ENCODE measurements at places on chromosomes 4 and X.

- DNase-seq = no peak
Measured at GRCh38 chr4:54066718-54067129, 2.3 kb upstream of the CHIC2 start.

- peak; percentile 24 for DNase-seq
Measured at GRCh38 chr4:146255874-146256273, 41.5 kb downstream of the REELD1 start.

- no peak for DNase-seq
Measured at GRCh38 chr4:30838331-30838730, 118.2 kb downstream of the PCDH7 start.

DNA sequence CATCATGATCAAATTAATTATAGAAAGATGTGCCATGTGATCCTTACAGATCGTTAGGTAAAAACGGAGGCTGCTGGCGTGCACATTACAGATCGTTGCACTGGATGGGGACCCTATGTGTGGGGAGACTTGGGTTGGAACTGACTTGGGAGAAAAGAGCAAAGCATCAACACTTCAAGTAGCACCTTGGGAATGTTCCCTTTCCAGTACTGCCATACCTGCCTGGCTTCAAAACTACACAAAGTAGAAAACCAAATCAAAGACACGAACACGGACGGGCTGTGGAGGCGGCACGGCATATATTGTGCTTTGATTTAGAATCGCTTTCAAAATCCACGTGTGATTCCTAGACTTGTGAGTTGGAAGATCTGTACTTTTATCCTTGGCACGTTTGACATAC is 898 bp downstream of the CMC4 start:
- DNase-seq = no peak

DNA sequence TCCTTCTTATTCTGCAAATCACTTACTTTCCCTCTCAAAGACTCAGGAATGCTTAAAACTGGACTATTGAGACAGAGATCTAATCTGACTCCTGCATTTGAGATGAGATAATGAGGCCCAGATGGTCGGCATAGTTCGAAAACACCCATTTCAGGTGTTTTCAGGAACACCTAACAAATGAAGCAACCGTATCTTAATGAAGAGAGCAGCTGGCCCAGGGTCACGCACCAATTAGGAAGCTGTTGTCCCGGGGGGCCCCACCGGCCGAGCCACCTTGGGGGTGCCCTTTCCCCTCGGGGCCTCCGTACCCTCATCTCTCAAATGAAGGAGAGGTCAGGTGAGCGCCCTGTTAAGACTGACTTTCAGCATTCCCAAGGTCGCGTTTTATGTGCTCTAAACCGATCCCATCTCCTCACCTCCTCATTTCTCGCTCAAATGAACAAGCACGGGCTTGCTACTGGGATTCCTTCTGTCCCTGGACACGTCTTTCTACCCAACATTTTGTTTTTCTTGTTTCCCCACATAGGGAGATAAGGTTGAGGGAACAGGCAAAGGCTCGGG is 824 bp downstream of the LRPAP1 start:
- DNase-seq = peak; percentile 50

GRCh38 chrX:1754077-1754476 is 139.2 kb downstream of the ASMT start:
- DNase-seq = no peak

DNA sequence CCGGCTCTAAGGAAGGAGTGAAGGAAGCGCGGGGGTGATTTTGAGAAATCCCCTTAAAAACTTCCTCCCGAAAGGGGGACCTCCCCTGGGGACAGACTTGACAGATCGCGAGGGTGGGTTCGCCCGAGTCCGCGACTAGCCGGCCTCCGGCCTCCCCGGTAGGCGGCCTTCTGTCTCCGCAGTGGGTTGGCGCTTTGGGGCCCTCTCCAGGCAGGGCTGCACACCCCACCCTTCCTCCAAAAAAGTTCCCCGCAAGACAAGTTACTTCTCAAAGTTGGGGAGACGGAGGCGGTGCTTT is 24.8 kb downstream of the HOPX start:
- peak; percentile 27 for DNase-seq

DNA sequence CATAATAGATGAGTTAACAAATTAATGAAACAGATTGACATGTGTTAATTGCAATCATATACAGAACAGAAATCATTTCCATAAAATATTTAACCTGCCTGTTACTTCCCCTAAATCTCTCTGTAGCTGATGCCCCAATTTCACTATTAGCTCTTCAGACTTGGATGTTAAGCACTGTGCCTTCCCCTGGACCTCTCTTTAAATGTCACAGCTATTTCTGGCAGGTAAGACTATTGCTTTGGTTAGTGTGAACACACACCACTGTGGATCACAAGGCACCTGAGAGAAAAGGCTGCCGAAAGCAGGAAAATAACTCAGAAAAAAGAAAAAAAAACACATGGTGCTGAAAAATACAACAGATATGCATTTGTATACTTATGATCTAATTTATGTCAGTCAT is 91.3 kb downstream of the SNCA start:
- DNase-seq = no peak

GRCh38 chr4:75557696-75558095 is 1.8 kb downstream of the ODAPH start:
- DNase-seq = no peak

DNA sequence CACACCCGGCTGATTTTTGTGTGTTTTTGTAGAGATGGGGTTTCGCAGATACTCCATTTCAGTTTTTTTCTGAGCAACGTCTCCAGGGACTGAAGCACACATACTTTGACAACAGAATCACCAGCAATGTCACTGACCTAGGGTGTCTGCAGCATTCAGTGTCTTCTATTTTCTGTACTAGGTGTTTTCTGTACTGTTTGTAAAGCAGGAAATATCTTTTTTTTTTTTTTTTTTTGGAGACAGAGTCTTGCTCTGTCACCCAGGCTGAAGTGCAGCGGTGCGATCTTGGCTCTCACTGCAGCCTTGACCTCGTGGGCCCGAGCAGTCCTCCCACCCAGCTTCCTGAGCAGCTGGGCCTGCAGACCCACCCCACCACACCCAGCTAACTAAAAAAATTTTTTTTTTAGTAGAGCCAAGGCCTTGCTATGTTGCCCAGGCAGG is 8.9 kb downstream of the ADD1 start:
- DNase-seq = no peak

DNA sequence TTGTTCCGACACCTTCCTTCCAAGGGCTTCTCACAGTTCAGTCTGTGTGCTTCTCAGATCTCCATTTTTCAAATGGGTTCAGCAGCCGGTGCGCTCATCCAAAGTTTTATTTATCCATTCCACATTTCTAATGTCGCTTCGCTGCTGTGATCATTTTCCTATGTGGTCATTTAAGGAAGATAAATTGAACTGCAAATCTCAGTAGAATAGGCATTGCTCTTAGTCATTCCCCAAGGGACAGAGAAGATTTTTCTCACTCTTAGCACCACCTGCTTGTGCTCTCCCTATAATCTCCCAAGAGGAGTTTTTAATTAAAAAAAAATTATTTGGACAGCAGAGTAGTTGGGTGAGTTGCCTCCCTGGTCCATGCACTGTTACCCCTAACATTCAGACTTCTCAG is 278.9 kb upstream of the GATB start:
- no peak for DNase-seq

DNA sequence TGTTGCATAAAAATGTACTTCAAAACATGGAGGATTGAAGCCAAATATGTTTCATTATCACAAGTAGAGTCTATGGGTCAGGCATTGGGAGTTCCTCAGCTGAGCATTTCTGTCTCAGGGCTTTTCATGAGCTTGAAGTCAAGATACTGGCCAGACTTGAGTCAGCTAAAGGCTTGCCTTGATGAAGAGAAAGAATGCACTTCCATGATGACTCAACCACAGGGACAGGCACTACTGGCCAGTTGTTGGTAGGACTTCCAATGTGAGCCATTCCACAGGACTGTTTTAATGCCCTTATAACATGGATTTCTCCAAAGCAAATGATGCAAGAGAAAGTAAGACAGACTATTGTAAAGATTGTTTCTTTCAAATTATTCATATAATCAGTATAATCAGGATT is 895.6 kb downstream of the RAB28 start:
- no peak for DNase-seq

GRCh38 chr4:28277931-28278330 is 1417.3 kb downstream of the STIM2 start:
- no peak for DNase-seq

GRCh38 chrX:84118769-84119168 is 69.2 kb downstream of the RPS6KA6 start:
- DNase-seq = no peak

DNA sequence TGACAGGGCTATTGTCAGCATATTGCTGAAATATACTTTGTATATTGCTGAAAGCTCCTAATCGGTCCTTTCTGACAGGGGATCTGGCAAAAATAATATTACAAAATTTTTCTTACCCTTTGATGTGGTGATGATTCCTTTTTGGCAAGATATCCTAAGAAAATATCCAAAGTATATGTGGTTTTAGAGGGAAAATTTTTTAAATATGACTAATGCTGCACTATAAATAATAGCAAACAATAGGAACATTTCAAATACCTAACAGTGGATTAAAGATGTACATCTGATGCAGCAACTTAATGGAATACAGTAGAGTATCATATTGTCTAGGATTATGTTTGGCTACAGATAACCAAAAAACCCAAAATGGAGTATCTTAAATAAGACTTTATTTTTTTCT is 49.6 kb downstream of the RRAGB start:
- no peak for DNase-seq

GRCh38 chr4:105887508-105887907 is 7.8 kb upstream of the NPNT start:
- no peak for DNase-seq

DNA sequence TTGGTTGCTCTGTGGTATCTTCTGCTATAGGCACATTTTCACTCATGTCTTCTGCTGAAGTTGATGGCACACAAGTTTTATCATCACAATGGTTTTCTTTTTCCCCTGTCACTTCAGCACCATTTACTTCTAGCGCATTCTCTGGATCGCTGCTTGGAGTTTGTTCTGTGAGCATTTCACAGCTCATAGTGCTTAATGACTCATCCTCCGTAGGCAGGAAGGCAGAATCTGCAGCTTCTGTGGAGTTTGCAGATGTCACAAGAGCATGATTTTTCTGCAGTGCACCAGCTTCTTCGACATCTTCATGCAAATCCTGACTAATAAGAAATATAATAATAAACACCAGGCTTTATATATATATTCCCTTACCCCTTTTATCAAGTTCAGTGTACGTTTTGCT is 83.6 kb downstream of the CHM start:
- peak; percentile 31 for DNase-seq

- DNase-seq = no peak
Measured at GRCh38 chr4:101103381-101104142, 243.8 kb downstream of the PPP3CA start.

DNA sequence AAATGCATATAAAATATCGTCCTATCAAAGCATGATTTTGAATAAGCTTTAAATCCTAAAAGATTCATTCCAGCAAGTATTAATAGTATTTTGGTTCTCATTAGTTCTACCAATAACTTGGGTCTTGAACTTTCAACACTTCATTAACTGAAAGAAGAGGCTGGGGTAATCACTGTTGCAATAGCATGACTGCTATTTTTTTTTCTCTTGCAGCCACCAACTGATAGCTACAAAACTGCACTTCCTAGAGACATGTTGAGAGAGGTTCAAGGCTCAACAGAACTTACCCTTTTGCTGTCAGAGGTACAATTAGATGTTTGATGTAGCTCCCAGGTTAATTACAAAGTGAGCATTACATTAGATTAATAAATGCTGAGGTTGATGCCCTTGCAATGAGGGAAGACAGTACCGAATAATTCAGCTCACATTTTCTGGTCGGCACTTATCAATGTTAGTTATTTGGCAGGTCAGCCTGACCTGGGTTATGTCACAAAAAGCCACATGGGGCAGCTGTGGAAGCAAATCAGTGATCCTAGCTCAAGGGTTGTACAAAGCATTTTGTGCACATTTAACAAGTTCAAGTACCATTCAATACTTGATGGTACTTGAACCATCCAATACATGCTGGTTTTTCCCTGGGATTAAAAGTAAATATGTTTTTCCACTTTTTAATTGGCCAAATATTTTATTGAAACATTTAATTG is 29.9 kb upstream of the TET2 start:
- no peak for DNase-seq

DNA sequence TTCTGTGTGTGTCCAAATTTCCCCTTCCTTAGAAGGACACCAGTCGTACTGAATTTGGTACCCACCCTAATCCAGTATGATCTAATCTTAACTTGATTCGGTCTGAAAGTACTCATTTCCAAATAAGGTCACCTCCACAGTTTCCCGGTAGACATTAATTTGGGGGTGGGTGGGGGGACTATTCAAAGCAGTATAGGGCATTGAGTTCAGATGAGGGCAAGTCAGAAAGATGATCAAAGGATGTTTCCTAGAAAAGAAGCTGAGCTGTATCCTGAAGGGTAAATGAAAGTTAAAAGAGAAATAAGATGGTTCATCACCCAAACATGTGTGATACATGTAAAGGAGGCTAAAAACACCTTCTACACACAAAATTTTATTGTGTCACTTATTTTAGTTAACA is 42.0 kb upstream of the SCRG1 start:
- no peak for DNase-seq

DNA sequence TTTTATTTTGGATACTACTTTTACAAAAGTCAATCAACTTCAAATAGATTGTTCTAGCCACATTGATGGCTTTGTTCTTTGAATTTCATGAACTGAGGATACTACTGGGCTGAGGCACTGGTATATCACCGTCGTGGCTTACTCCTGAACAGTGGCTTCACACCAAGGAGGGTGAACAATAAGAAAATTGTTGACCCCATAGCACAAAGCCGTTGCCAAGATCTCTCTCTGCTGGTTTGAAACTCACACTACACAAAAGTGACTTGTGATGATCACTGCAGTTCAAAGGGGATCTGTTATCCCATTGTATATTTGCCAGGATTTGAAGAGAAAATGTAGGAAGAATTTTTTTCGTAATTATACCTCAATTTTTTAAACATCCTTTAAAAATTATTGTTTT is 119.6 kb downstream of the PDLIM5 start:
- no peak for DNase-seq

GRCh38 chr4:127237581-127237980 is 395.2 kb upstream of the INTU start:
- no peak for DNase-seq

GRCh38 chr4:20625426-20625825 is 74.8 kb upstream of the PACRGL start:
- no peak for DNase-seq

DNA sequence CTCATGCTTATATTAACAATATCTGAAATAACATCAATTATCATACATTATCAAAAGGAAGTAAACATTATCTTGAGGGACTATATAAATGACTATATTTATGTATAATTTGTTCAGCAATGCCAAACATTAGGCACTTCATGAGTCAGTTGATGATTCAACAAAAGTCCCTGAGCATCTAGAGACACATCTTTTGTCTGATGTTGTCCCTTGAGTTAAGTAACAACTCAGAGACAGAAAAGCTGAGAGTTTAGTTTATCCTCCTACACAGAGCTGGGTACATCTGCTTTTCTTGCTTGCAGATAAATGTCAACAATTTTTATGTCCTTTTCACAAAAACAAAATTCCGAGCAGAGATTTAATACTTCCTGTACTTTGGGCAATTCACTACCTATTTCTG is 311.1 kb downstream of the INPP4B start:
- peak; percentile 4 for DNase-seq
